T-helper 2 cell treated with Interferon-gamma antibody and Interleukin-4, amounts not matched to agents 5 μg/mL and 100 μg/mL, for 36 hours (primary cell): ENCODE measurements at places on chromosomes 3 and 15.

DNA sequence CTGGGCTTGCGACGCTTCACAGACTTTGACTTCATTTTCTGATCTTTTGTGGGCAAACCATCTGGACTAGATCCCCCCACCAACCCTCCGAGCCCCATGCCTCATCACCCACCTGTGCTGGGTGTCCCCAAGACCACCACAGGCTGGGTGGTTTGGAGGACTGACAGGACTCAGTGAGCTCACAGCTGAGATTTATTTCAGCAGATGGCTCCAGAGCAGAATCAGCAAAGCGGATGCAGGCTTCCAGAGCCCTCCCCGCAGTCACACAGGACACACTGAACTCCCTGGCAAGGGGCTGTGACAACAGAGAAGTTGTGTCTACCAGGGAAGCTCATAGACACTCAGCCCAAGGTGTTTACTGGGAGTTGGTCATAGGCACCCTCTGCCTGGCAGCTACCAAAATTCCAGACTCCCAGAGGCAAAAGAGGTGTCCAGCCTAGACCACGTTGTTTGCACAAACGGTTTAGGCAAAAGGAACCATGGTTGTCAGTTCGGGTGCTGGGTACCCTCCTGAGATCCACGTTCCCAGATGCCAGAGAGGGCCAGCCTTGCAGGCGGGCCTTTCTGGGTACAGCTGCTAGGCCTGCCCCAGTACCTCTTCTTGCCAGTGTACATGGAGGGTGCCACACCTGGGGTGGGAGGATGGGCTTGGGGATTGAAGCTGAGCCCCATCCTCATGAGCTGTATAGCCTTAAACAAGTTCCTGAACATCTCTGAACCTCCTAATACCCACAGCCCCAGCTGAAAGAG, 170.3 kb downstream of the NSMCE3 start:
- DNase-seq = no peak
- no peak overlapping the region for H3K4me3 ChIP-seq
- H3K36me3 ChIP-seq = no peaks in the 10 kb centered on the region
- H3K4me1 ChIP-seq = no peaks in the 10 kb centered on the region
- no peak overlapping the region for H3K27ac ChIP-seq

GRCh38 chr3:156633335-156633734, 41.1 kb upstream of the TIPARP start:
- peaks cover 6% of the 10 kb centered on the region for H3K27me3 ChIP-seq
- H3K4me3 ChIP-seq = no peak overlapping the region
- no peak overlapping the region for H3K27ac ChIP-seq
- no peaks in the 10 kb centered on the region for H3K4me1 ChIP-seq
- DNase-seq = no peak

DNA sequence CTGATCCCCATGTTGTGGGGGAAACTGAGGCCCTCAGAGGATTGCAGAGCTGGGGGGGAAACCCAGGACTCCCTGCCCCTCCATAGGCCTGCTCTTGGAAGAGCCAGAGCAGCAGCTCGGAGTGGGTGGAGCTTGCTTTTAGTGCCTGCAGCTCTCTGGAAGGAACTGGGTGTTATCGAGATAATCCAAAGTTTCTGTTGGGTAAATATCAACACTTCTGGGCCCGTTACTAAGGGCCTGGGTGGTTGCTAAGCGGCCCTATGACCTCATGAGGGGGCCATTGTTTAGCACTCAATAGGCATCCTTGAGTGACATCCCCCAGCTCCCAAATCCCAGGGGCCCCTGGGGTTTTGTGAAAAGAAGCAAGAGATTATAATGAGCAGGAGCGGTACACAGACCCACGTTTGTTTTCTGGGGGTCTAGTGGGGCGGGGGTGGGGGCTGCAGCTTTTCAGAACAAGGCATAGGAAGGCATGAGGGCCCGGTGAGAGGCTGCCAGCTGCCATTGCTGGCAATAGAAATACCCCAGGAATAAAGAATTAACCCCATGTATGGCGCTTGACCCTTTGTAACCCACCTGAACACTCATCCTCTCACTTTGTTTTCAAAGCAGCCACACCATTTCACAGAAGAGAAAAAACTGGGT, 48.3 kb upstream of the ATP2B2 start:
- peaks cover 2% of the 10 kb centered on the region for H3K27me3 ChIP-seq
- DNase-seq = no peak
- no peaks in the 10 kb centered on the region for H3K36me3 ChIP-seq
- H3K4me3 ChIP-seq = no peak overlapping the region
- H3K4me1 ChIP-seq = peaks cover 40% of the 10 kb centered on the region
- H3K27ac ChIP-seq = no peak overlapping the region

DNA sequence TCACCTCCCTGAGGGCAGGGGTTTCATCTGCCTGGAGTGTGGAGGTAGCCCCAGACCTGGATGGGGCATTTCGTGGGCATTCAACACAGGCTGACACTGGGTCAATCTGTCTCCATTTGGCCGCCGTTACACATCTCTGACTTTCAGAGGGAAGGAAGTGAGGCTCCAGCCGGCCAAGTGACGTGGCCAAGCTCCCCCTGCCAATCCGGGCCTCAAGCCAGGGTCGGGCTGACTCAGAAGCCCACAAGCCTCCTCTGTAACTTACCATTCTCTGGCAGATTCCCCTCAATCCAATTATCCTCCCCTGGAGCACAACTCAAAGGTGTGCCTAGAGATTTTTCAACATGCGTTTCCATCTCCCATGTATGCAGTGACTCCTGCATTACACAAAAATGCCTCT, 227.6 kb downstream of the KLF13 start:
- no peaks in the 10 kb centered on the region for H3K36me3 ChIP-seq
- H3K27ac ChIP-seq = no peak overlapping the region
- H3K27me3 ChIP-seq = no peaks in the 10 kb centered on the region
- no peak overlapping the region for H3K4me3 ChIP-seq
- H3K4me1 ChIP-seq = no peaks in the 10 kb centered on the region

DNA sequence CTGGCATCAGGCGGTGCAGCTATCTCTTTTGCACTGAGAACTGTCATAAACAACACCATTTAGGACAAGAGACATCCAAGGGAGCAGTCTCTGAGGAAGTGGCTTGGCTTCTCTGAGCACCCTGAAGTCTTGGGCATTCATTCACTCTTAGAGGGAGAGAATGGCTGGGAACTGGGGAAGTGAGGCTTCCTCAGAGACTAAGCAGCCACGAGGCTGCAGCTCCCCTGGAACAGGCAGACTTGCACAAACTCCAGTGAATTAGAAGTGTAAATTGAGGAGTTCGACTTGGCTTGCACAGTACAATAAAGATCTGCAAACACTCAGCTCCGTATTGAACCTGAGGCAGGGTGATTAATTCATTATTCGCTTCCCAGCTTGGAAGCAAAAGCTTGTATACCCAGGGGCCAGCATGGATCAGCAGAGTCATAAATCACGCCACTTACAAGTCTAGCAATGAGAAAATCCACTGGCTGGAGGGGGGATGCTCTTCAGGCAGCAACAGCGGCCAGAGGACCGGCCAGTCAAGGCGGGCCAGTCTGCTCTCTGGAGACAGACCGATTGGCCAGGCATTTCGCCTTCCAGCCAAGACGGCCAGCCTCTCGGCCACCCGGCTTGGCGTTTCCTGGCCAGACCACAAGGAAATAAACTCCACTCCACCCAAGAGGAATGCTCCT, 118.8 kb upstream of the ADPGK start:
- no peak for DNase-seq
- H3K27me3 ChIP-seq = peaks cover 31% of the 10 kb centered on the region
- H3K36me3 ChIP-seq = no peaks in the 10 kb centered on the region

- H3K27ac ChIP-seq = no peak overlapping the region
- DNase-seq = no peak
- H3K4me1 ChIP-seq = peaks cover 10% of the 10 kb centered on the region
- H3K27me3 ChIP-seq = no peaks in the 10 kb centered on the region
Observed at GRCh38 chr15:79003301-79003700, 58.5 kb upstream of the CTSH start.

GRCh38 chr3:169365993-169366915, 297.3 kb downstream of the MECOM start:
- no peaks in the 10 kb centered on the region for H3K4me1 ChIP-seq
- no peak for DNase-seq
- H3K27me3 ChIP-seq = peaks cover 4% of the 10 kb centered on the region
- H3K4me3 ChIP-seq = no peak overlapping the region
- no peaks in the 10 kb centered on the region for H3K36me3 ChIP-seq

GRCh38 chr3:14284694-14285547, 106.3 kb downstream of the LSM3 start:
- H3K36me3 ChIP-seq = no peaks in the 10 kb centered on the region
- DNase-seq = no peak
- no peak overlapping the region for H3K4me3 ChIP-seq
- peaks cover 2% of the 10 kb centered on the region for H3K27me3 ChIP-seq

- H3K27me3 ChIP-seq = no peaks in the 10 kb centered on the region
- H3K4me3 ChIP-seq = no peak overlapping the region
- no peaks in the 10 kb centered on the region for H3K36me3 ChIP-seq
Observed at GRCh38 chr3:103906808-103907207, 1459.9 kb upstream of the ALCAM start.

GRCh38 chr3:13069495-13069894, 3.7 kb downstream of the IQSEC1 start:
- peaks cover 7% of the 10 kb centered on the region for H3K36me3 ChIP-seq
- H3K27me3 ChIP-seq = peaks cover 9% of the 10 kb centered on the region
- peaks cover 45% of the 10 kb centered on the region for H3K4me1 ChIP-seq

DNA sequence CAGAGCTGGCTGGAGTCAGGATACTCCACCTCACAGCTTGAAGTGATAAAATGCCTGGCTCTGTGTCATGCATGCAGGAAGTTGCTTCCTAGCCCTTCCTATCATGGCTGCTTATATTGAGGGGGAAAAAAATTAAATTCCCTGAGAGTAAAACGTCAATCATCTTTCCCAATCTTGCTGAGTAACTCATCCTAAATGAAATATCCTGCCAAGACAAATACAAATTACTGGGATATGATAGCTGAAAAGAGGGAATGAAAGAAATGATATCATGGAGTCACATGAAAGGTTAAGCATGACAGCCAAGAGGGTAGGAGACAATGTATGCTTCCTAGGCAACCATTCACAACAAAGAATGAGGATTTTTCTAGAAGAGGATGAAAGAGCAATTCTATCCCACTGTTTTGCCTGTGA, 110.6 kb downstream of the ABI3BP start:
- H3K4me3 ChIP-seq = no peak overlapping the region
- H3K36me3 ChIP-seq = no peaks in the 10 kb centered on the region
- no peaks in the 10 kb centered on the region for H3K4me1 ChIP-seq
- no peak overlapping the region for H3K27ac ChIP-seq
- peaks cover 4% of the 10 kb centered on the region for H3K27me3 ChIP-seq
- no peak for DNase-seq

DNA sequence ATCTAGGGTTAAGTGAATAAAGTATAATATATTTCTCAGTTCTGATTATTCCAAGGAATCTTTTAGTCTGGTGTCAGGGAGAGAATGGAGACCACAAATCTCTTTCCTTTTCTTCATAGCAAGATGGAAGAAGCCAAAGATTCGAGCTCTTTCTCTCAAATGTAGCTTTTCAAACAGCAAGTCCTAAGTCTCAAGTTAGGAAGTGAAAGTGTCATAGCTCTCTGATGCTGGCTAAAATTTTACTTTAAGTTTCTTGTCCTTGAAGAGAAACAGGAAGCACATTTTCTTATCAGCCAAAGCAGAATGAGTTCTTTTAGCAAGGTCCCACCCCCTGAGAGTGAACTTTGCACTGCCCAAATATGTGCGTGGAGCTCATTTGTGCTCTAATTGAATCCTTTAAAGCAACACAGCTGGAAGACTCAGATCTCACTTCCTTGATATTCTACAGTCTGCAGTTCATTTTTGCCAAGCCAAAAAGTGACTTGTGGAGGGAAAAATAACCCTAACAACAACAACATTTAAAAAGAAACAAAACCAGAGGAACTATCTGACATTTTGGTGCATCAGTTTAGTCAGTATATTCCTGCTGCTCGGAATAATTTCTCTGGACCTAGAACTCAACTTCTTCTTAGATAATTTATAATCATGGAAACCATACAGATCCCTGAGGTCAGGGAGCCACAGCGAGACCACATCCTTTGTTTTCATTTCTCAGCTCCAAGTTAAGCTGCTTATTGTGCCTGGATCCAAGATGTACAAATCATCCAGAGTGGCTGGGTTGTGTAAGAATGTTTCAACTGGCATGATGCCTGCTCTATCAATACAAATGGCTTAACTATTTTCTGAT, 238.7 kb upstream of the P2RY1 start:
- H3K36me3 ChIP-seq = no peaks in the 10 kb centered on the region
- peak overlapping the region; percentile 81 for H3K27ac ChIP-seq
- DNase-seq = no peak
- H3K4me3 ChIP-seq = peak overlapping the region; percentile 65
- H3K4me1 ChIP-seq = peaks cover 15% of the 10 kb centered on the region

DNA sequence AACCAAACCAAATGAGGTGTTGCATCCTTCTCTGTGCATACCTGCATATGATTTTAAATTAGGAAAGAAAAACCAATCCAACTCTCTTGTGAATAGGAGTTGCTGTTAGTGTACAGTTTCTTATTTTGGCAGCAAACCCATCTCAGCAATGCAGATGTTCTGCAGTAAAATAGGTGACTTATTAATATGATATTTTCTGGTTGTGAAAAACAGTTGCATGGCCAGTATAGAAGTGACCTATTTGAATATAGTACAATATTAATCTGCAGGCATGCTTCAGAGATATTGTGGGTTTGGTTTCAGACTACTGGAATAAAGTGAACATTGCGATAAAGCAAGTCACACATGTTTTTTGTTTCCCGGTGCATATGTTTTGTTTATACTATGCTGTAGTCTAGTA, 42.2 kb downstream of the AKAP13 start:
- DNase-seq = no peak
- no peaks in the 10 kb centered on the region for H3K27me3 ChIP-seq
- H3K36me3 ChIP-seq = no peaks in the 10 kb centered on the region
- H3K4me3 ChIP-seq = no peak overlapping the region
